ENCODE measurements at places on chromosomes 7 and 10.

DNA sequence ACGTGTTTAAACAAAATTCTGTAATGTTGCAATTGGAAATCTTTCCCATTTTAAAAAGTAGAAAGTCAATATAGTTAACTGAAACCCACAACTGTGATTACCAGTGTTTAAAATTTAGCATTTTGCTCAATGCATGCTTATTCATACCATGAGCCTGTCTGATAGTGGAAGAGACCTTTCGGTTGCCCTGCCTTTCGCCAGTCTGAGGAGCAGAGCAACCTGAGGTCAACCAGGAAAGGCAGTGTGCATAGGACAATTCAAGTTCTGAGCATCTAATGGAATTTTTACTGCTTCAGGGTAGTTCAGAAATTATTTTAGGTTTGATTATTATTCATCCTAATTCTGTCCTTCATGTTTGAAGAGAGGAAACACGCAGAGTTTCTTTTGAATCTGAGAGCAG is 100.8 kb downstream of the CUBN start:
- no peak for DNase-seq

- DNase-seq, result no peak
These were observed 92.0 kb downstream of the CTBP2 start for GRCh38 chr10:125068406-125068805.

- DNase-seq, result no peak
These were observed 448.1 kb downstream of the GRM8 start for GRCh38 chr7:126804604-126805003.

DNA sequence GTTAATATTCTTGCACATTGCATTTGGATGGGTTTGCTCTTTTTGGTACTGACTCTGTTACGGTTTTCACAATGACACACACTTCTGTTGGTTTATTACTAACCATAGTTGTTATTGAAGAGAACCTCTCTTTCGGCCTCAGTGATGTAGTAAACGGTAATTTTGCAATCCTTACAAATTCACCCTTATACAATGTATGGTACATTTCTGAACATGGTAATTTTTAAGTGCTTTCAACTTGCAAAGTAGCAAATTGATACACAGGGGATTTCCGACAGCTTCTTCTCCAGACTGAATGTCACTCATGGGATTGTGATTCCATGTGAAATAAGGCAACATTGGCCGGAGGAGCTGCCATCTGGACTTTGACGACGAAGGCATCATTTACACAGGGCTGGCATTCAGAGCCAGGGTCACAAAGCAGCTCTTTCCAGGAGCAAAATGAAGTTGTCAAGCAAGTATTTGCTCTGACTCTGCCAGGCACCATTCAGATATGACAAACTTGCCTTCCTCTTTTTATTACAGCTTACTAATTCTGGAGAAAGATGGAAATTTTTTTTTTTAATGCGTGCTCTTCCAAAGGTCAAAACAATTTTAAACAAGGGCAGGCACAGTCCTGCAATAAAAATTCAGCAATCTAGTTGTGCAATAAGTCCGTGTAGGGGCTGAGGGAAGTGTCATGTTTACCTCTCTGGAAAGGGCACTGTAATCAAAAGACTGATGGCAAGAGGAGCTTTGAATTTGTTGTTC is 711.5 kb upstream of the C7orf33 start:
- DNase-seq, result no peak

- DNase-seq, result no peak
These were observed 8.6 kb downstream of the MUC3A start for GRCh38 chr7:100957832-100958421.

- DNase-seq, result no peak
These were observed 70.0 kb downstream of the CRTAC1 start for GRCh38 chr10:97960269-97961056.

DNA sequence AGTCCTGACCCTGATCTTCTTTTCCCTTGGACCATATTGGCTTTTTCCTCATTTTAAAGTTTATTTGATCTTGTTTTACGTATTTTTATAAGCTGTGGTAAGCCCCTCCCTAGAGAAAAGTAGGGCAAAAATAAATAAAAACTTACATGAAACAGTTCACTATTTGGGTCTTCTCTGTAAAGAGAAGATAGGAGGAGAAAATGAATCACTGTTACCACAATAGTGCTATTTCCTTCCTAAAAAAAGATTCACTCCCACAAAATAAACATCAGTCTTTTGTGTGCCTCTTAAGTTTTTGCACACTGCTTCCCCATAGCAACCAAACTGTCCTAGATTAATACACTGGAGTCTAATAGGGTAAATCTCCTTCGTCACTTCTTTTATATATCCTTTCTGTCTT is 1.4 kb upstream of the SVIL start:
- no peak for DNase-seq

DNA sequence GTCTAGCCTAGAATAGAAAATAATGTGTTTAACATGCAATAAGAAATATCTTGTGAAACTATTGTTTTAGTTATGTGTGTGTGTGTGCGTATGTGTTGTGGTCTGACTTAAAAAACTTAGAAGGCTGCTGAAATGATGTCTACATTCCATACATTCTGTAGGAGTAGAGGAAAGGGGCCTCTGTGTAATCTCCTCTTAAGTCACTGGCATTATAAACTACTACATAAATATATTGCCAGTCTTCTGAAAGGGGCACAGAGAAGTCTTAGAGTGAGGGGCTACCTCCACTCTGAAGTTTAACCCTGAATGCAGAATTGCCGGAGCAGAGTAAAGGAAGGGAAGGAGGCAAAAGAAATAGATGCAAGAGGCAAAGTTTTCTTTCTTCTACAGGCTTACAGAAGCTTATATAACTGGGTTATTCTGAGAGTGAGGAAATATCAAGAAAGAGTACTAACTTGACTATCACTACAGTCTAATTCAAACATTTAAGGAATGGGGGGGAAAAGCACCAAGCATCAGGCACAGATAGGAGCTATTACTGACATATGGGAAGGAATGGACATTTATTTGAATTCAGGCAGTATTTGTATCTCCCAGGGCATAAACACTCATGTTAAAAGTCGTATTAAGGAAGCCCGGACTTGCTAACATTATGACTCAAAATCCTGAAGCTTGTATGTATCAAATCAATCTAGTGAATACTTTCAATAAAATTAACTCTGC is 75.7 kb downstream of the DNAJC1 start:
- DNase-seq, result no peak

- DNase-seq, result no peak
These were observed 911 bp upstream of the HNRNPH3 start for GRCh38 chr10:68330852-68331454.

GRCh38 chr7:158999496-158999895 is 143.1 kb downstream of the DYNC2I1 start:
- no peak for DNase-seq

GRCh38 chr10:124305131-124305530 is 113.6 kb downstream of the OAT start:
- DNase-seq, result no peak
